ENCODE measurements at places on chromosomes 12 and 14.

- DNase-seq: no peak
Measured at GRCh38 chr14:68172216-68172615, 352.6 kb downstream of the RAD51B start.

DNA sequence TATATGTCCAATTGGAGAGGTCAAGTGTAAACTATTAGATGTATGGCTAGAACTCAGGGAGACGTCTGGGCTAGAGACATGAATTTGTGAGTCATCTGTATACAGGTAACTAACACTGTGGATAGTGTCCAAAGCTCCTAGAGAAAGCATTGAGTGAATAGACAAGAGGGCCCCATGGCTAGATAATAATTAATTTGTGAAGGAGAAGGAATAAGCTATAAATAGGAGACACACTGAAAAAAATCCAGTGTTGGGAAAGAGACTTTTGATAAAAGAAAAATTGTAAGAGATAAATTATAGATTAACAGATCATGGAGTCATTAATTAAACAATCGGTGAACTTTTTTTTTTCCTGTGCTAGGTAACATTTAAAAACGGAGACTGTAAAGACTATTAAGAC lies 326.6 kb upstream of the PRICKLE1 start:
- DNase-seq: peak; percentile 3

GRCh38 chr12:123919980-123920360 lies 52.7 kb downstream of the CCDC92 start:
- no peak for DNase-seq

DNA sequence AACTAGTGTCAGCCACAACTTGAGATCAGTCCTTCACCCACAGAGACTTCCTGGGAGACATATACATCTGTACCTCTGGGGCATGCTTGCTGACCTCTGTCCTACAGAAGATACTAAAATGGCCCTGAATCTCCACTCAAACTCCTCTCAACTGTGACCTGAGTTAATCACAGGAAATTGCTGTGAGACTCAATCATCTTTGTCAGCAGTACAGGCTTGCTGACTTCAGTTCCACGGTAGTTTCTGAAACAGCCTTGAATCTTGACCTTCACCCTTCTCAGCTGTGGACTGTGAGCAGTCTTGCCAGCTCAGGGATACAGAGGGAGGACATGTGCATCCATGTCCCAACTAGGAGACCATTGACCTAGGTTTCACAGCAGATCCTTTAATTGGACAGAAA lies 1.4 kb upstream of the KLRC1 start:
- peak; percentile 35 for DNase-seq

GRCh38 chr14:83372271-83372670 lies 1838.6 kb upstream of the SEL1L start:
- no peak for DNase-seq

GRCh38 chr14:24851406-24851805 lies 198.5 kb downstream of the STXBP6 start:
- DNase-seq: no peak
